ENCODE measurements at places on chromosomes 3 and 15. TPM values are rescaled to one million over a fixed set of nuclear protein-coding genes. Genes with fewer than 3 reads are reported as not detected.

TSPAN3 gene
- total RNA-seq, result 269 TPM

CCDC39 gene
- not detected for total RNA-seq

CDAN1 gene
- 11.9 TPM for total RNA-seq

LTF gene
- total RNA-seq, result not detected

PRSS50 gene
- total RNA-seq, result not detected

SLC27A2 gene
- 0.30 TPM for total RNA-seq

Data from smooth muscle cell of the umbilical artery (primary cell).